Right ventricle myocardium superior (tissue), 1 donor: ENCODE measurements at places on chromosomes 6 and 20. TPM values are rescaled to one million over a fixed set of nuclear protein-coding genes. Genes with fewer than 3 reads are reported as not detected.

Gene COL21A1
- 20.8 TPM for total RNA-seq

Gene CDH26
- 1.6 TPM for total RNA-seq

Gene FAM217A
- not detected for total RNA-seq

Gene C20orf202
- total RNA-seq, result 0.35 TPM

Gene AARS2
- total RNA-seq, result 10.7 TPM

Gene GJA1
- total RNA-seq, result 214 TPM

Gene PI3
- total RNA-seq, result not detected

Gene CD83
- total RNA-seq, result 1.6 TPM

Gene BMP2
- total RNA-seq, result 2.5 TPM

Gene SLC22A23
- total RNA-seq, result 5.4 TPM

Gene ZGPAT
- 16.0 TPM for total RNA-seq

Gene COL11A2
- 0.94 TPM for total RNA-seq

Gene POU3F2
- not detected for total RNA-seq

Gene RBBP8NL
- not detected for total RNA-seq

Gene ZNF318
- total RNA-seq, result 10.2 TPM

Gene NFATC2
- total RNA-seq, result 2.0 TPM

Gene HLA-DMA
- total RNA-seq, result 16.3 TPM

Gene PPP1R14C
- total RNA-seq, result 131 TPM

Gene OR2W1
- total RNA-seq, result not detected

Gene PTPRK
- 27.9 TPM for total RNA-seq

Gene XPO5
- total RNA-seq, result 12.9 TPM

Gene OOEP
- total RNA-seq, result not detected

Gene OLIG3
- not detected for total RNA-seq

Gene PRR18
- total RNA-seq, result not detected

Gene SEL1L2
- total RNA-seq, result 0.43 TPM

Gene SLC44A4
- total RNA-seq, result not detected

Gene CAGE1
- total RNA-seq, result not detected

Gene SNRPB
- 49.9 TPM for total RNA-seq

Gene UST
- 3.9 TPM for total RNA-seq

Gene TRAPPC3L
- 0.11 TPM for total RNA-seq

Gene C6orf58
- total RNA-seq, result not detected

Gene FOXQ1
- not detected for total RNA-seq

Gene DEFB124
- total RNA-seq, result not detected

Gene FOXC1
- 3.5 TPM for total RNA-seq

Gene POU5F1
- total RNA-seq, result 0.94 TPM

Gene VSX1
- 0.30 TPM for total RNA-seq

Gene SAMD5
- 1.00 TPM for total RNA-seq

Gene MARCKS
- total RNA-seq, result 23.0 TPM
